Activated CD8-positive, alpha-beta memory T cell treated with anti-CD3 and anti-CD28 coated beads, Interleukin-2, amount 50 U/mL, for 4 hours (primary cell): ENCODE measurements at places on chromosomes 11 and 22.
A peak's percentile ranks its signal among the peaks of the same experiment; 100 is the strongest.

DNA sequence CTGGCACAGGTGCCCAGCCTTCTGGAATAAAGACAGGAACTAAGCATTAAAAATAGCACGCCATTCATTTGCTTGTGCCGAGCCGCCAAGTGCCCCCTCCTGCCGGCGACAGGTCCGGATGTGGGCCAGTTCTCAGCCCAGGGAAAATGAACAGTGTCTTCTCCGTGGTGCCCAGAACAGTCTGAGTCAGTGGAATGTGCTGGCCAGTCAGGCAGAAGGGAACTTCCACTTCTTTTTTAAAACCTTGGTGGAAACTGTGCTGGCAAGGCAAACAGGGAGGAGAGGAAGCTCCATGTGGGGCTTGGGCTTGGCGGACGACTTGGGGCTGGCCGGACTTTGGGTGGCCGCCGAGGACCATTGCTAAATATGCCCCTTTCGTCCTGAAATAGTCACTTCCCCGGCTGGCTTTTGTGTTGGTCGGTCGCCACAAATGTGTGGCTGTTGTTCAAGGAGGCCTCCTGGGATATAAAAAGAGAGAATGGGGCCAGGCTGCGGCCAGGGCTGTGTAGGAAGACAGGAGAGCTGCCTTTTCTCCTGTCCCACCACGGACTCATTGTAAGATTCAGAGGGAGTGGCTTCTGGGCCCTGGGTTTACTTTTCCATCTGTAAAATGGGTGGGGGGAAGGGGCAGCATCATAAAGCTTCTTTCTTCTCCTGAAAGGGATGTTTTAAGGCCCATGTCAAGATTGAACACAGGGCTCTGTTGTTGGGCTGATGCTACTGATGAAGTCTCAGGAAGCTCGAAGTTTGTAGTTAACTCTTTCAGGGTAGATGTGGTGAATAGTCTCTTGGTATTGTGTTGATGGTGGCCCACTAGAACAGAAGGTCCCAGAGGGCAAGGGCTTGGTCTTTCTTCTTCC is 101.0 kb downstream of the PTPRJ start:
- DNase-seq: no peak

GRCh38 chr11:127461241-127462064 is 460.9 kb upstream of the KIRREL3 start:
- no peak for DNase-seq

DNA sequence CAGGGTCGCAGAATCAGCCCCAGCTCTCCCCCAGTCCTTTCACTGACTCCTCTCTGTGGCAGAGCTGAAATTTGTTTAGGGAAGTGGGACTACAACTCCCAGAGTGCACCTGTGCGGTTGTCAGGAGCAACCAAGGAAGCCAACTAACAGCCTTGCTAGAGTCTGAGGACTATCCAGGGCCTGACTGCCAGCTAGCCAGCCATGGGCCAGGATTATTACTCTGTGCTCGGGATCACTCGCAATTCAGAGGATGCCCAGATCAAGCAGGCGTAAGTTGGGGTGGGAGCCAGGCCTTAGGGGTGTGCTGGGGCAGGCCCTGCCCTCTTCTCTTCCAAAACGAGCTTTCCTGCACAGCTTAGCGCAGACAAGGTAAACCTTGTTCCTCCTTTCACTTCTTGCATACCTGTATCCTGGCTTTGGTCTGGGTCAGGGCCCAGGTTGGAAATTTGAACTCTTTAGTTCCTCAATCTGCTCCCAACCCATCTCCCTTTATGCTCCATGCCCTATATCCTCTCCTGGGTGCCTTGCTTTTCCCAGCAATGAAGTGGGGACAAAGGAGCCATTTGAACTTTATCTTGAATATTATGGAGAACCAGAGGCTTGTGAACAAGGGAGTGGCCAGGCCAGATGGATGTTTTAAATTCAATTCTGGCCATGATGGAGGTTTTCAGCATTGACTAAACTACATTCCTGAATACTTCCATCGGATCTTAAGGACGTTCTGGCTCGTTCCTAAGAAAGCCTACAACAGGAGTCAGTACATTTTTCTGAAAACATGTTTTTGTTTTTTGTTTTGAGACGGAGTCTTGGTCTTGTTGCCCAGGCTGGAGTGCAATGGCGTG is at the start of gene DNAJB13:
Gene DNAJB13 (plus strand): TSS at position 158 of the 842 bp plus-strand sequence. CDS start 44 bp downstream, at position 202.
- DNase-seq: no peak

GRCh38 chr11:130826572-130826971 is 89.7 kb downstream of the SNX19 start:
- no peak for DNase-seq

DNA sequence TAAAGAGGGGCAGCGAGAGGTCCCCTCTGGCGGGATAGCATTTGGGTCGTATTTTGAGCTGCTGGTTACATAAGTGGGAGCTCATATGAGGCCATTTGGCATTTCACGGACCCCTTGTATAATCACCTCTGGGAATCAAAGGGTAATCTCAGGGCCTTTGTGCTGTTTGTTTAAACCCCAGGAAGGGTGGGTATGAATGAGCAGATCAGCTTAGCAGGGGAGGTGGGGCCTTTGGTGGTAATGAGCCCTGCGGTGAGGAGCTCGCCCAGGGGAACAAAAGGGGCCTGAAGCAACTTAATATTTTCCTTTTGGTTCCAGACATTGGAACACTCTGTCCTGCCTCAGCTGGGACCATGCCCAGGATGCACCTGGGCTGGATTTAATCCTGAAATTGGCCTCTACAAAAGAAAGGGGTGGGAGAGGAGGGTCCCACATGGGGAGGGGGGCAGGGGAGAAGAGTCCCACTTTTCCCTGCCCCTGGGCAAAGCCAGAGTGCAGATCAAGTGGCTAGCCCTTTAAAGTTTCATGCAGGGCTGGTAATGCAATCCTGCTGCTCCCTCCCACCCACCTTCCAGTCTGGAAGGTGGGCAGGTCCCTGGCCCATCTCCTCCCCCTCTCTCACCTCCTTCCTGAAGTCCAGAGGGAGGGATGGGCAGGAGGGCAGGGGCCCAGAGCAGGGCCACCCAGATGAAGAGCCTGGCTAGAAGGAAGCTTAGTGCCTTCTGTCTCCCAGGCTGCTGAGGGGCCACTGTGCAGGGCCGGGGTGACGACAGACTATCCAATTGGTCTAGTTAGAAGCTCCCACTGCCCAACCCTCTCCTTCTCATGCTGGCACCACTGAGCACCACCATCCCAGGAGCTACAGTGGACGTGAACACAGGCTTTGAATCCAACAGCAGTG is 10.5 kb downstream of the TSKU start:
- no peak for DNase-seq

DNA sequence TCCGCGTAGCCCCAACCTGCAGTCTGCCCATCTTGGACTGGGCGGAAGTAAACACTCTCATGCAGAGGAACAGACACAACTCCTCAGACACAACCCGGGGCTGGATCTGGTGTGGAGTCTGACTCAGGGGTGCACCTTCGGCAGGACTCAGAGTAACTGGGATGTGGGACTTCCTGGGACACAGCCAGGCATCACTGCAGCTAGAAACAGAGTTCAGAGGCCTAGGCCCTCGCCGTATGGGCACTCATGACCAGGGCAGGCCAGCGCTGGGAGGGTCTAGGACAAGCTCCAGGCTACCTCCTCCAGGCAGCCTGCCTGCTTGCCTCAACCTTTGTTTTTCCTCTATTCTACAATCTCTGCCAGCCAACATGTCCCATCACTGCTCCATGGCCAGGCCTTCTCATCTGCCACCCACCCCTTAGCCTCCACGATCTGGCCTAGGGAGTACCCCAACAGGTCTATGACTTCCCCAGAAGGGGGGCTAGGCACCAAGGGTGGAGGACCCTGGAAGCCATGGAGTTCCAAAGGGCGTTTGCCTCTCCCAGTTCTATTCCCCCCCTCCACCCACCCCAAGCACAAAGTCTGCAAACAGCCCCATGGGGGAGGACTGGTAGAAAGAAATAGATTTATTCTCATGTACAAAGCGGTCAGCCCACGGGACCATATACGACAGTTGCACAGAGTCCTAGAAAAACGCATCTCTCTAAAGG is 98.5 kb downstream of the PDE2A start:
- no peak for DNase-seq

GRCh38 chr11:83871054-83871453 is 584.9 kb upstream of the CCDC90B start:
- no peak for DNase-seq

- no peak for DNase-seq
These were observed 407.8 kb downstream of the ETS1 start for GRCh38 chr11:128179512-128179911.

DNA sequence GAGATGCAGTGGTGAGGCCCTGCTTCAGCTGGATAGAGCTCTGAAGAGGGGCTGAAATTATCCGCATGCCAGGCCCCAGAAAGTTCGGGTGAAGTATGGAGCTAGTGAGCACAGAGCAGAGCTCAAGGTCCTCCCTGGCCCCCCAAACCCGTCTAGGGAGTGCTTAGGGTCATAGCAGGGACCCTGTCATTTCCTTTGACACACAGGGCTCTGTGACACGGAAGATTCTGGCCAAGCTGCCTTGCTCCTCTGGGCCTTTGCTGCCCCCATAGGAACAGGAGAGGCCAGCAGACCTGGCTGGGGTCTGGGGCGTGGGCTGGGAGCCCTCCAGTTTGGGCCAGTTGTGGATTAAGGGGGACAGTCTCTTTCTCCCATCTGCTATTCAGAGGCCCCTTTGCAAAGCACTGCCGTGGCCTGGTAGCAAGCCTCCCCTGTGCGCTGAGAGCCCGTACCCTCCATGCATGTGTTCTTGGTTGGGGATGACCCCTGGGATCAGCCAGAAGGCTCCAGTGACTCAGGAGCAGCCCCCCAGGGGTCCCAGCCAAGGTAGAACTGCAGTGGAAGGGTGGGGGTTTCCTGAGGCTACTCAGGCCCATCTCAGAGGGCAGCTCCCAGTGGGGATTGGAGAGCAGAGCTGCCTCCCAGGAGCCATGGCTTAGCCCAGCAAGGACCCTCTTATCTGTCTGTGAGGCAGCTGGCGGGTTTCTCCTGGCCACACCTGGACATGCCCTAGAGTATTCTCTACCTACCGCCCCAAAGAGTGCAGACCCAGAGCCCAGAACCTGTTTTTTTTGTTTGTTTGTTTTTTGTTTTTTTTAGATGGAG is 42.3 kb downstream of the RNF141 start:
- DNase-seq: no peak

GRCh38 chr11:76654980-76655379 is 15.6 kb downstream of the LRRC32 start:
- DNase-seq: no peak

- DNase-seq: no peak
These were observed 91.5 kb upstream of the YWHAH start for GRCh38 chr22:31852691-31853421.

- peak; percentile 77 for DNase-seq
These were observed 21.2 kb downstream of the PTPRJ start for GRCh38 chr11:48001438-48002021.

DNA sequence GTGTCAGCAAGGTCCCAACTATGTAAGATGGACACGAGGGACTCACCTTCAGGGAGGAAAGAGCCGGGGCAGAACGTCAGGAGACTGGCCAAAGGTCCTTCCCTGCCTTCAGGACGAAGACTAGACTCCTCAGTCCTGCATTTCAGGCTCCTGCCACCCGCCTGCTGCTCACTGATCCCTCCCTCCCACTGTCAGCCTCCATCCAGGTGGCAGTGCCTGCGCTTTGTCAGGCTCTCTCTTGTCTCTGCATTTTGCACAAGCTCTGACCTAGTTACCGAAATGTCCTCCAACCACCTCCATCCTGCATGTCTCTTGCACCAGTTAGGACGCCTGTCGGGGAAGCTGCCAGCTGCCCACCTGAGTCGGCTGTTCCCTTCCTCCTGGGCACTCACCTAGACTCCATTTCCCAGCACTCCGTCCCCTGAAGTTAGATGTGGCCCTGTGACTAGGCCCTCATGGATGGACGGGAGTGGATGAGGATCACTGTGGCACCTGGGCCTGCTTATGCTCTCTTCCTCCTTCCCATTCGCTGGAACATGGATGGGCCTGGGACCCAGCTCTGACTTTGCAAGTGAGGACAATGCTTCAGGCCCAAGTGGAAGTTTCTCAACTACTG is 8.0 kb downstream of the B3GNT6 start:
- no peak for DNase-seq
